ENCODE measurements at places on chromosomes 12 and 14. TPM values are rescaled to one million over a fixed set of nuclear protein-coding genes. Genes with fewer than 3 reads are reported as not detected.

The CEBPE gene
- not detected for total RNA-seq

The HHIPL1 gene
- total RNA-seq = 1.0 TPM

- DNase-seq = peak; percentile 89
Observed at GRCh38 chr14:77007975-77008421, 20.5 kb downstream of the IRF2BPL start.

- no peak for DNase-seq
Observed at GRCh38 chr12:88206601-88207000, 64.5 kb downstream of the TMTC3 start.

- DNase-seq = no peak
Observed at GRCh38 chr12:107169200-107169599, 75.9 kb upstream of the CRY1 start.

- DNase-seq = no peak
Observed at GRCh38 chr14:63460680-63461369, 82.4 kb downstream of the PPP2R5E start.

DNA sequence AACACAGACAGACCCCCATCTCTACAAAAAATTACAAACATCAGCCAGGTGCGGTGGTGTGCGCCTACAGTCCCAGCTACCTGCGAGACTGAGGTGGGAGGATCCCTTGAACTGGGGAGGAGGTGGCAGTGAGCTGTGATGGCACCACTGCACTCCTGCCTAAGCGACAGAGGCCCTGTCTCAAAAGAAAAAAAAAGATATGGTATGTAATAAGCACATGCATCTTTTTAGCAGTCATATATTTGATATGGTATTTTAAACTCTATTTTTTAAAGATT lies 7.2 kb downstream of the SLC15A4 start:
- DNase-seq = no peak

The NKX2-1 gene
- total RNA-seq = not detected

DNA sequence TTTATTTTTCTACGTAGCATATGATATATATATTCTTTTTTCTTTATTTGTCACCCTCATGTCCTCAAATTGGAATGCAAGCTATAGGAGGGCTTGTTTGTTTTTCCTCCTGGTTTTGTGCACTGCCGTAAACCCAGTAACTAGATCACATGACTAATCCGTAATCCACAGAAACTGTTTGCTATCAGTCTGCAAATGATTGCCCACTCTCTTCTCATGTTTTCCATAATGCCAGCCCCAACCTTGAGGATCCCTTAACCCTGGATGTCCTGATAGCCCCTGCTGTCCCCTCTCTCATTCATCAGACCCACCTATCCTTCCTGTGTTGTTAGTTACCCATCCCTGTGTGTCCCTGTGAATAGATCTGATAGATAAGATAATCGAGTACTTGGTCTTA lies 94.0 kb downstream of the TSPAN9 start:
- DNase-seq = no peak

The SLCO1B1 gene
- total RNA-seq = not detected

- no peak for DNase-seq
Observed at GRCh38 chr14:64303471-64303917, 9.3 kb upstream of the ESR2 start.

The TAS2R19 gene
- total RNA-seq = 2.9 TPM

The OTX2 gene
- not detected for total RNA-seq

The TMEM119 gene
- total RNA-seq = 8.0 TPM

- no peak for DNase-seq
Observed at GRCh38 chr12:89551747-89552146, 25.9 kb upstream of the POC1B start.

DNA sequence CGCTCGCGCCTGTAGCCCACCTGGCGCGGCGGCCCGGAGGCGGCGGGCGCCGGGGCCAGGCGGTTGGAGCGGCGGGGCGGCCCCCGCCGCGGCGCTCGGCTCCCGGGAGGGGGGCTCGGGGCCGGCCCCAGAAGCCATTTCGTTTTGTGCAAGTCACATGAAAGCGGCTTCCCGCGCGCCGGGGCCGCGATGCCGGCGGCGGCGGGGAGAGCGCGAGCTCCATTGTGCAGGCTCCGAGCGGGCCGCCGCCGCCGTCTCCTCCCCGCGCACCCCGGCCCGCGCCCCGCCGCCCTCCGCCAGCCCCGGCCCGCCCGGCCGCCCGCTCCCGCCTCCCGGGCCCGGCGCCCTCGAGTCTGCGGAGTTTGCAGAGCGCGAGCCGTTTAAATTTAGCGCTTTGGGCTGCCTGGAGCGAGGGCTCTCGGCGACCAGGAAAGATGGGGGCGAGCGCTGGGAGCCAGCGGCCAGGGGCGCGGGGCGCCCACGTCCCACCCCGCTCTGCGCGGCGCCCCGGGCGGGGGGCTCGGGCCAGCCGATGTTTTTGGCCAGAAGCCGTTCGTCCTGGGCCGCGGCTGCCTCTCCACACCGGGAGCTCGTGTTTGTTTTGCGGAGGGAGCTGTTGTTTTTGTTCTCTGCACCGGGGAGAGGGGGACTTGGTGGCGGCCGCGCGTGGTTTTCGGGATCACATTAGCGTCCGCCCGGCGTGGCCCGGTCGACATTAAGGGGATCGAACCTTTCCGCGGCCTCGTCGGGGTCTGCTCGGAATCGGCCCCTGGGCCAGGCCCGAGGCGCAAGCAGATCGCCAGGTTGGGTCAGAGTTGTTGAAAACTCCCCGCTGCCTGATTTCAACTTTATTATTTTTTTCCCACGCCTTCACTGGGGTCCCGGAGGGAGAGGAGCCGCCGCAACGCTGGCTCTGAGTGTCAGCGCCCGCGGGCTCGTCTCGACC lies 982 bp downstream of the BCL7A start:
- no peak for DNase-seq

DNA sequence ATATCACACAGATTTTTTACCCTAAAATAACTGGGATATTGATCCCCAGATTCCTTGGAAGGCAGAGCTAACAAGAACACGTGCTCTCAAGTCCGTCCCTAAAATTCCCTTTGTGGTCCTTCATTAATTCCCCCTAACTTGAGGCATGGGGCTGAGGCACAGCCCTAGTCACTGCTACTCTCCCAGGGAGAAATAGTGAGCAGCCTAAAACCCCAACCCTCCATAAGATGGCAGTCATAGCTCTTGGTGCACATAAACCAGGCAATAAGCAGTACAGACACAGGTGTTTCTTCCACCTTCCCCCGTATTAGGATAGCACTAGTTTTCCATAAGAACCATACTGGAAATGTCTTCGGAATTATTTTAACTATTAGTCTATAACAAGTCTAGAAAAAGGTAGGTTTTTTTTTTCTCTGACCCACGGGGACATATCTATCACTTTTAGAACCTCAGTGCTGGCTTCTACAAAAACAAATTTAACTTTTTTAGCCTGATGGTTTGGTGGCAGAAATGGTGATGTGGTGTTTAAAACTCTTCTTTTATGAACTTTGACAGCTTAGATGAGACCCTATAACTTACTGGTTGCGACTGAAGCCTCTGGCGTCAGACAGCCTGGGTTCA lies 3.1 kb upstream of the ARHGEF40 start:
- no peak for DNase-seq

DNA sequence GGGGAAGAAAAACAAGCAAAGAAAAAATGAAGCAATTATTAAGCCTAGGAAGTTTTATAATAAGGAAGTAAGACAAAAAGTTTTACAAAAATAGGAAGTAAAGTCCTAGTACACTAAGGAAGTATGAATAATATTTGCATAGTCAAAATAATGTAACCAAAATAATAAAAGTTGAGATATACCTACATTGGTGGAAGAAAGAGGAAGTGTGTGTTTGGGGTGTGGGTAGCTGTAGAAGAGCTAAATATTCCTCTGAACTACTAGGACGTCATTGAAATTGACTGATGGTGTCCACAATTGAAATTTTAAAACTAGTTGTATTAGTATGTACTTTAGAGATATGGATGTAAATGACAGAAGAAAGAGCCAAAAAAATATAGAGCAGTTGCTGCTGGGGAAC lies 228.4 kb upstream of the OTX2 start:
- no peak for DNase-seq

The DAO gene
- total RNA-seq = 3.8 TPM

DNA sequence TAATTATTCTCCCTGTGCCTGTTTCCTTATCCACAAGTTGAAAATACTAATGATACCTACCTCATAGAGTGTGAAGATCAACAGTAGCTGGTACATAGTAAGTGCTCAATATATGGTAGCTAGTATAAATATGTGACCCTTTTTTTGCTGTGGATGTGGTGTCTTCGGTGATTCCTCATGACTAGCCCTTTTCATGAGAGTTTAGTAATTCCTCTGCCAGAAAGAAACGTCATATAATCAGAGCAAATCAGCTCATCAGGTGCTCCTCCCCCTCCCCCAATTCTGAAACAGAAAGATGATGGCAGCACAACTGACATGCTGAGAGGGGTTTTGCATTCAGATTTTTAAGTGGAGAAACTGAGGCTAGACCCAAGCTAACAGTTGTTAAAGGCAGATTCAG lies 210.8 kb downstream of the SLC41A2 start:
- DNase-seq = no peak

Data from left colon (tissue), 2 donors.